Left kidney (tissue), 8 donors: ENCODE measurements at places on chromosomes 12 and 14. TPM values are rescaled to one million over a fixed set of nuclear protein-coding genes. Genes with fewer than 3 reads are reported as not detected.

DNA sequence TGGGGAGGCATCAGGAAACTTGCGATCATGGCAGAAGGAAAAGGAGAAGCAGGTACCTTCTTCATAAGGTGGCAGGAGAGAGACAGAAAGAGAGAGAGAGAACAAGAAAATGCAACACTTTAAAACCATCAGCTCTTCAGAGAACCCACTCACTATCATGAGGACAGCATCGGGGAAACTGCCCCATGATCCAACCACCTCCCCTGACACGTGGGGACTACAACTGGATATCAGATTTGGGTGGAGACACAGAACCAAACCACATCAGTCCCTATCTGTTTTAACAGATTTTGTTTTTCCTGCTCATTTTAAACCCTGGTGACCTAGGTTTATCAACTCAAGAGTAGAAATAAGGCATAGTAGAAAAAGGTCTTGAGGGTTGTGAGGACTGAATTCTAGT, 210.1 kb upstream of the PLXNC1 start:
- DNase-seq: no peak

GRCh38 chr12:89988188-89988915, 279.7 kb upstream of the ATP2B1 start:
- no peak for DNase-seq

DNA sequence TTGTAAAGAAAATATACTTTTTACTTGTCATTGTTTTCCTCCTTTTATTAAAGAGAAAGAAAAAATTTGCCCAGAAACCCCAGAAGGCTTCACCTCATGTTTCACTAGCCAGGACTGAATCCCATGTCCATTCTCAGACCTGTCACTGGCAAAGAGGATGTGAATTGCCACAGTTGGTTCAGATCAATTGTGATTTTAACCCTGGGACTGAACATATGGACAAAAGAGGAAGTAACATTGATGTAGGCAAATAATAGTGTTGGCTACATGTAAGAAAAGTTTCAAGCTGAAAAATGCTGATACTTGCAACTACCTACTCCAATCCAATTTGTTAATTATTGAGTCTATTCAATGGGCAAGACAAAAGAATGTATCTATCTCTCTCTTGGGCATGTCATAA, 8.6 kb upstream of the CCDC196 start:
- no peak for DNase-seq

DNA sequence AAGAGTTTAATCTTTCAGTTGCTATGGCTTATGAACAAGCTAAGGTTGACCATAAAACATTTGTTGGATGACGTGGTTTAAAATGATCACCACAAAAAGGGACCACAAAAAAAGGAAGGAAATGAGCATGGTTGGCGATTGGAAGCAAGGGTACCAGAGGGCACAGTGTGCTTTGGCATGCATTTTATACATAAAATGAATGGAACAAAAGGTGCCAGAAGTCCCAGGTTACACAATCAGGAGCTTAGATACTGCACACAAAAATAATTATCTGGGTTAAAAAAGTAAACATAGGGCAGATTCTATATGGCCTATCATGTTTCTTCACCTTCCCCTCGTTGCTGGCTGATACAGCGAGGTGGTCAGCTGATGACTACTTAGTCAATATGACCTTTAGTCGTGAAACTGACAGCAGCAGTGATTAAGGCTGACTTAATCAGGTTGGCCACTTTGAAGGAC, 50.7 kb downstream of the ZC3H14 start:
- no peak for DNase-seq

The SERPINA12 gene
- 0.91 TPM for polyA plus RNA-seq

The TBX3 gene
- polyA plus RNA-seq: 78.6 TPM

The DLK1 gene
- polyA plus RNA-seq: 10.8 TPM

The ERBB3 gene
- polyA plus RNA-seq: 111 TPM
